ENCODE measurements at places on chromosomes 3 and 15.

GRCh38 chr3:50294492-50295403 is 2.5 kb upstream of the IFRD2 start:
- no peak for DNase-seq

DNA sequence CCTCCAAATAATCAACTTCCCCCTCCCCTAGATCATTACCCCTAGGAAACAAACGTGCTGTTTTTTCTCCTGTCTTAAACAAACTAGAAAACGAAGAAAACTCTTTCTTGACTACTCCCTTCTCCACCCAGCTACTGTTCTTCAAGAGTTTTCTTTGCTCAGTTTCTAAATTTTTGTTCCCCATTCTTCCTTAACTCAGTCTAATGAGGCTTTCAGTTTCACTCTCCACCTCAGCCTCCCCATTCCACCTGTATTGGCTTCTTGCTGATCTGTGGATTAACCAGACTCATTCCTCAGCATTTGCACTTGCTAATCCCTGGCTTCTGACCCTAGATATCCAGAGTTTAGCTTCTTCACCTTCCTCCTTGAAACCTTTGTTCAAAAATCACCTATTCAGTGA is 26.8 kb downstream of the SERPINI1 start:
- DNase-seq, result no peak

DNA sequence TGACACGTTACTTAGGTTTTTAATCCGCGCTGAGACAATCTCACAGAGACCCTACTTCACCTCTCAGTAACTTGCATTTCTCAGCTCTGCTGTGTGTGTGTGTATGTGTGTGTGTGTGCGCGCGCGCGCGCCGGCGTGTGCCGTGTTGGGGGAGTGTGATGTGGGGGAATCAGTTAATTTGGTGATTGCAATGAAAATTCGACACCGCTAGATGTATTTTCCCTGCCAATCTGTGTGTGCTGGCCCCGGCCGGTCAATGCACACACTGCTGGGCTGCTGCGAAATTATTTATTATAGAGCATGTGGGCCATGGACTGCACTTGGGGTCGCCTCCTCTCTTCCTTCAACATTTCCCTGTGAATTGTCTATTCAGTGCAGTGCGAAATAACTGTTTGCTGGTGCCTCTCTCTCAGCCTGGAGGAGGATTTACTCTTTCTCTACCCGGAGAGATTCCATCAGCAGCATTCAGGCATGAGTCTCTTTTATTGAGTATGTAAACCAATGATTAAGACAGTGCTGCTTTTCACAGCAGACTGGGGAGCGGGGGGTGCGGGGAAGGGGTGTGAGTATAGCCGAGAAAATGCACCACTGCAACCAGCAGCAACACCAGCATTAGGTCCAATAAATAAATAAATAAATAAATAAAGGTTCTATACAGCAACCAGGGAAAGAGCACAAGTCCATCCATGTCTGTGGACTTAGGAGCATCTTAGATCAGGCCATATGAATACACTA is 2.9 kb downstream of the CADM2 start:
- no peak for DNase-seq

GRCh38 chr3:58116985-58117384 is 93.8 kb downstream of the DNASE1L3 start:
- no peak for DNase-seq

DNA sequence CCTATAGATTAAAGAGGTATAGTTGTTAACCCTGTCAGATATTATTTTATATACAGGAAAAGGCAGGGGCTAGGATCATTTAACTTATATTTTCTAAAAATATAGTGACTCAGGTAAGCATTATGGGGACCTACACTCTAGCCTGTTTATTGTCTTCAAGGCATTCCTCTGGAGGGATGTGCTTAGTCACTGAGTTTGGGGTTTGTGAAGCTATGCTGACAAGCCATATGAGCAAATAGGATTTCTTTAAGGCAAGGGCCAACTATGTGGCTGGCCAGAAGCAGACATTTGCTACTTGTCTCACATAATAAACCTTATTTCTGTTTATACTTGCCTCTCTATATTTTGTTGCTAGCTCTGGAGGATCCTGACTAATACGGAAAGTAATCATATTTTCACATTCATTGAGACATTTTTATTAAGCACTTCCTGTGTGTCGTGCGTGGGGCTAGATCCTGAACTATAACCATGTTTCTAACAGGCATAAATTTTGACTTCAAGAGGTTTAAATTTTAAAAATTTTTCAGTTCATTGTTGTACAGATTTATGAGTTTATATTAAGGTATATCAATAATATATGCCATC is 153.4 kb downstream of the OTOL1 start:
- no peak for DNase-seq

GRCh38 chr3:182760576-182761164 is 32.6 kb upstream of the ATP11B start:
- DNase-seq, result no peak
